ENCODE measurements at places on chromosomes 12 and 14. TPM values are rescaled to one million over a fixed set of nuclear protein-coding genes. Genes with fewer than 3 reads are reported as not detected.

- H3K36me3 ChIP-seq: no peaks in the 10 kb centered on the region
- H3K27ac ChIP-seq: no peak overlapping the region
- no peak overlapping the region for H3K4me3 ChIP-seq
- peak; percentile 60 for DNase-seq
- 0 out of 2 replicates have a peak, but pooled peaks cover 2% of the 10 kb centered on the region for H3K4me1 ChIP-seq
Measured at GRCh38 chr14:97077253-97077653, 280.1 kb downstream of the VRK1 start.

DNA sequence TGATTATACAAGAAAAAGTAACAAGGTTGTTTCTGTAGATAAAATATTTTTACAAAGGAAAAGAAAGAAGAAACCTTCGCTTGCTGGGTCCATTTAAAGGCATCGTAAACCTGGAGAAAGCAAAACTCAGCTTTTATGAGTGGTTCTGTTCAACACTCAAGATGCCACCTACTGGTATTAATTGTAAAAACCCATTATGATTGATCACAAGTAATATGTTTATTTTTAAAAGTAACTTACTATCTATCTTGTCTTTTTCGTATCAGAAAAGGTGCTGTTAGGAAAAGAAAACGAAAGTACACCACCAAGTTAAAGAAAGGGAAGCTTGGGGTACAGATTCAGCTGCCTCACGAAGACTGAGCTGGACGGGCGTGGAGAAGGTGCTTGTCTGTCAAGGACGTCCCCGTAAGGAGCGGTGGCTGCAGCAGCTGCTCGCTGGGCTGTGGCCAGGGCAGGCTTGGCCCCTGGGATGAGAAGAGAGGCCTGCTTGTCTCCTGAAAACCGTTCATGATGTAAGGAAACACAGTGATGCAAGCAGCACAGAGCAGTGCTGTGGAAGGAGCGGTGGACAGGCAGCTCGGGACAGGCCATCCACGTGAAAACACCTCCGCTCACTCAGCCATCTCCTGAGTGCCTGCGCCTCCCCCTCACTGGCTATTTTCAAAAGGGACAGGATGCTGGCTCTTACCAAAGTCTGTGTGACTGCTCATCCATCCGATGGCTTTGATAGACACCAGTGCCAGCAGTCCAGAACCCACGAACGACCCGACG, 25.0 kb downstream of the SLC15A4 start:
- DNase-seq: no peak
- H3K27me3 ChIP-seq: no peaks in the 10 kb centered on the region
- no peak overlapping the region for H3K27ac ChIP-seq
- H3K4me1 ChIP-seq: no peaks in the 10 kb centered on the region
- peaks cover 7% of the 10 kb centered on the region for H3K36me3 ChIP-seq

DNA sequence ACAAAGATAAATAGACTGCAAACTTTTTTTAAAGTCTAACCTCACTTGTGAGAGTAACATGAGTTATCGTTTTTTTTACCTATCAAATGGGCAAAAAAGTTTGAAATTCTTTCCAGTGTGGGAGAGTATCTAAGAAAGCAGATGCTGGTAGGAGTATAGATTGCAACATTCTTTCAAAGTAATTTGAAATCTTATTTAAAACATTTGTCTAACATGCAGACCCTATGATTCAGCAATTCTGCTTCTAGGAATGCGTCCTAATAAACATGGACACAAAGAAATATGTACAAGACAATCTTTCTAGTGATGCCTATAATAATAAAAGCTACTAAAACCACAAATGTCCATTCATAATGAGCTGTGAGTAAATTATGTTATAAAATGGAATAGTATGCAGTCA, 110.4 kb upstream of the TMCC3 start:
- no peaks in the 10 kb centered on the region for H3K27me3 ChIP-seq
- H3K36me3 ChIP-seq: no peaks in the 10 kb centered on the region
- H3K4me1 ChIP-seq: no peaks in the 10 kb centered on the region
- H3K27ac ChIP-seq: no peak overlapping the region
- no peak for DNase-seq
- no peak overlapping the region for H3K4me3 ChIP-seq

- H3K27me3 ChIP-seq: no peaks in the 10 kb centered on the region
- no peak overlapping the region for H3K4me3 ChIP-seq
- no peak for DNase-seq
- no peaks in the 10 kb centered on the region for H3K36me3 ChIP-seq
Measured at GRCh38 chr14:21699551-21699950, 25.9 kb upstream of the OR4E1 start.

- H3K27ac ChIP-seq: no peak overlapping the region
- peaks cover 9% of the 10 kb centered on the region for H3K4me1 ChIP-seq
- no peak overlapping the region for H3K4me3 ChIP-seq
- H3K27me3 ChIP-seq: no peaks in the 10 kb centered on the region
Measured at GRCh38 chr12:55060470-55060869, 40.7 kb downstream of the NEUROD4 start.

DNA sequence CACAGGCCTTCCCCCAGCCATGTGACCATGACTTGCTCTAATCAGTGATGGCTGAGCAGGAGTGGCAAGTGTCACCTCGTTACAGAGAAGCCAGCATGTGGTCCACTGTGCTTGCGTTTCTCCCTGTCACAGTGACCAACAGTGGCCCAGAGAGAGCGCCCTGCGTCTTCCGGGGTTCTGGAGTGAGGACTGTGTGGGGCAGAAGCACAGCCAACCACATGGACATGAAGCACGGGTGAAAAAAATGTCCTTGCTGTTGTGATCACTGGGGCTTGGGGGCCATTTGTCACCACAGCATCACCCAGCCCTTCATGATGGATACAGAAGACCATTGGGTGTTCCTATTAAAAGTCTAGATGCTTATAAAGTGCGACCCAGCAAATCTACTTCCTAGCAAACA, 174.6 kb upstream of the C14orf180 start:
- H3K4me1 ChIP-seq: no peaks in the 10 kb centered on the region
- no peak overlapping the region for H3K27ac ChIP-seq
- peaks cover 7% of the 10 kb centered on the region for H3K27me3 ChIP-seq
- H3K36me3 ChIP-seq: no peaks in the 10 kb centered on the region
- DNase-seq: no peak

GRCh38 chr14:104869669-104870367, 4.8 kb downstream of the CEP170B start:
- H3K4me1 ChIP-seq: no peaks in the 10 kb centered on the region
- H3K4me3 ChIP-seq: no peak overlapping the region
- no peak overlapping the region for H3K27ac ChIP-seq
- no peak for DNase-seq
- H3K36me3 ChIP-seq: no peaks in the 10 kb centered on the region
- peaks cover 11% of the 10 kb centered on the region for H3K27me3 ChIP-seq

DNA sequence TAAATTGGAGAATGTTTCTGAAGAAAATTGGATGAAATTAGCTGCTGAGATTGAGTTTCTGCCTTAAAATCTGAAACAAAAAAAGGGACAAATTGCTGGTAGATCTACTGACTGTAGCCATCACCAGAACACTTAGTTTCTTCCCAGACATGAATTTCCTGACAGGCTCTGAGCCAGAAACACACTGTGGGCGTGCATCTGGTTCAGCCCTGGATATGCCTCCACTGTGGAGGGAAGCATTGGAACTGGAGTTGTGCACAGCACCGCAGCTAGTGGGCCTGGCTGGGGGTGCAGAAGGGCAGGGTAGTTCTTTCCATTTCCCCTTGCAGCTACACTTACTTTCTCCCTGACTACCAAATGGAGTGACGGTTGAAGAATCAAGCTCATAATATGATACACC, 31.2 kb downstream of the CREBL2 start:
- H3K4me3 ChIP-seq: no peak overlapping the region
- H3K4me1 ChIP-seq: no peaks in the 10 kb centered on the region
- peaks cover 29% of the 10 kb centered on the region for H3K36me3 ChIP-seq
- no peak for DNase-seq
- no peaks in the 10 kb centered on the region for H3K27me3 ChIP-seq
- no peak overlapping the region for H3K27ac ChIP-seq

DNA sequence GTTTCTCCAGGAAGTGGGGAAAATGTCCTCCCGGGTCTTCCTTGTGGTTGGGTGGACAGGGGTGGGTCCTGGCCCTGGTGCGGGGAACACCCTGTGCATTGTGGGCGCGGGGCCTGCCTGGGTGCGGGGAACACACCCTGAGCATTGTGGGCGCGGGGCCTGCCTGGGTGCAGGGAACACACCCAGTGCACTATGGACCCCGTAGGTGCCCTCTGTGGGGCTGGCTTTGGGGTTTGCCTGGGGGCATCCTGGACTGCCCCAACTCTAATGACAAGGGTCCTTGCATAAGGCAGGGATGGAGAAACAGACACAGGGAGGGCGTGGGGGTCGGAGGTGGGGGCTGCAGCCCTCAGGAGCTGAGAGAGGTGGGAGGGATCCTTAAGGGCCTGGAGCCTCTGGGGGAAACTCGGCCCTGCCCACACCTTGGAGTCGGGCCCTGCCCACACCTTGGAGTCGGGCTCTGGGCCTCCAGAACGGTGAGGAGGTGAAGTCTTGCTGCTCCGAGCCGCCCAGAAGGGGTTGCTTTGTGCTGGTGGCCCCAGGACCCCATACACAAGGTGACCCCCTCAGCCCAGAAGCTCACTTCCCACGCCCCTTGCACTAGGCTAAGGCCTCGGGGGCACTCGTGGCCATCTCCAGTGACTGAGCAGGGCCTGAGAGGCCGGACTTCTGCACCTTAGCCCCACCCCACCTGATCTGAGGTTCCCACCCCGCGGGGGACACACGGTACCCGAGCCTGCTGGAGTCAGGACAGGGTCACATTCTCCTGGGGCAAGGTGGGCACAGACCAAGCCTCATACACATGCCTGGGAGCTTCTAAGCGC, 69.3 kb downstream of the GALNT9 start:
- DNase-seq: no peak
- no peaks in the 10 kb centered on the region for H3K4me1 ChIP-seq
- H3K4me3 ChIP-seq: no peak overlapping the region

EIF2B1 gene
- total RNA-seq: 43.4 TPM

ALKBH2 gene
- total RNA-seq: 27.8 TPM

PTGES3 gene
- total RNA-seq: 238 TPM

Measured in SJCRH30 (cell line).